ENCODE measurements at places on chromosomes 12 and 14.

DNA sequence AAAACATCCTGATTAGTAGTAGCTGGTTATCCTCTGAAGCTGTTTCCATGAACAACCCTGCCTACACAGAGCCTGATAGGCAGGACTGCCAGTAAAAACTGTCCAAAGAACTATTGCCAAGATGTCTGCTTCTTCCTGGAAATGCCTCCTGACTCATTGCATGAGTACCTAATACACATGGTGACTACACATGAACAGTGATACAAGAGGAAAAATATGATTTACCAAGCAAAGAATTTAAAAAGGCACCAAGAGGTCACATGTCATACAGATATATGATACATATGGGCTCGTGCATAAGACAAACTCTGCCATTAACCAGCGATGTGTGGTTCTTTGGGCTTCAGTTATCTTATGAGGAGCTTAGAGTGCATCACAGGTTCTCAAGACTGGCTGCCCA is 552.3 kb downstream of the SLC16A7 start:
- DNase-seq, result no peak

- no peak for DNase-seq
These were observed 14.4 kb downstream of the CHFR start for GRCh38 chr12:132872975-132873421.

DNA sequence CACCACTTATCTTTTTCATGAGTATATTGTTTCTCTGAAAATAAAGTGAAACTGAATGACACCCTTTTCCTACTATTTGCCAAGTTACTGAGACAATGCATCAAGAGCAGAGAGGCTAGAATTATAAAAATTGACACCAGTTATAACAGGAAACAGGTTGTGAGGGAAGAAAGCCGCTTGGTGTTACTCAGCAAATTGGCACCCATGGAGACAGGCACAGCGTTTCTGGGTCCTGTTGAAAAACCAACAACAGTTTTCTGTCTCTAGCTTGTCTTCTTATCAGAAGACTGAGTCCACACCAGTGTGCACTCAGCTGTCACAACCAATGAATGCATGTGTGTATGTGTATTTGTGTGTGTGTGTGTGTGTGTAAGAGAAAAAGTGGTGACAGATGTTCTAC is 267.7 kb downstream of the KCNH5 start:
- DNase-seq, result no peak

DNA sequence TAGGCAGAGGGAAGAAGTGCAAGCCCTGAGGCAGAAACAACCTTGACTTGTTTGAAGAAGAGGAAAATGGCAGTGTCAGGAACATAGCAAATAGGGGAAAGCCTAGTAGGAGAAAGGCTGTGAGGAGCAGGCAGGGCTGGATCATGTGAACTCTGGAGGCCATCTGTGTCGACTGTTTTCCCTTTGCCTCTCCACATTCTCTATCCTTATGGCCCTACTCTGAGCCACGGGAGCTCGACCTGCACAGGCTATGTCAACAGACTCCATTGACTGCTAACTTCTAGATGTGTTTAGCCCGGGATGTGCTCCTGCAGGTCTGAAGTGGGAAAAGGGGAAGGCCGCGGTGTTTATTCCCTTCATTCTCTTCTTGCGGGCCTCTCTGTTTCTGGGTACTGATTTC is 35.2 kb downstream of the EGLN3 start:
- no peak for DNase-seq

- no peak for DNase-seq
These were observed 21.8 kb upstream of the ATXN7L3B start for GRCh38 chr12:74515849-74516248.

All from KG1 (cell line).